Gastroesophageal sphincter (tissue), 4 donors: ENCODE measurements at places on chromosomes 3 and 15.

DNA sequence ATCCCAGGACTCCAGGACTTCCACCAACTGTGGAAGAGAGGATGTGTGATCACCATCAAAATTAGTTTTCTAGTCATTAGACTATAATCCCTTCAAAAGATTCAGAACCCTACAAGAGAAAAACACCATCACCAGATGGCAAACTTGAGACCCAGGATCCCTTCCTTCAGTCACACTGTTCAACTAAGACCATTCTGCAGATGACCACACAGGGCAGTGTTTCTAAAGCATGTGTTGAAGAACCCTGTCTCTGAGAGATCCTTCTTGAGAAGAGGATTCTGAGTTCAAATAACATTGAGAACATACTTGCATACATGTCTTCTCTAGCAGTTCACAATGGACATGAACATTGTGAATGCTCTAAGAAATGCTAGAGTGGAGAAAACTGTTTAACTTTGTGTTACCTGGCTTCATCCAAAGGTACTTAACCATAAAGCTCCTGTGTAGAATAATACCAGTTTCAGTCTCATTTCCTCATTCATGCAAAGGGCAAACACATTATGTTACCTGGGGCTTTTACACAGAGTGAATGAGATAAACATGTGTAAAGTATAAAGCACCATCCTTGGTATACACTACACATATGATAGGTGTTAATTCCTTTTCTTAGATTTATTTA, 2.4 kb upstream of the ADGRG7 start:
- ATAC-seq = no peak

- no peak for ATAC-seq
These were observed 39.2 kb upstream of the NMNAT3 start for GRCh38 chr3:139716908-139717485.

GRCh38 chr3:111032677-111033076, 38.9 kb upstream of the NECTIN3 start:
- ATAC-seq = no peak

DNA sequence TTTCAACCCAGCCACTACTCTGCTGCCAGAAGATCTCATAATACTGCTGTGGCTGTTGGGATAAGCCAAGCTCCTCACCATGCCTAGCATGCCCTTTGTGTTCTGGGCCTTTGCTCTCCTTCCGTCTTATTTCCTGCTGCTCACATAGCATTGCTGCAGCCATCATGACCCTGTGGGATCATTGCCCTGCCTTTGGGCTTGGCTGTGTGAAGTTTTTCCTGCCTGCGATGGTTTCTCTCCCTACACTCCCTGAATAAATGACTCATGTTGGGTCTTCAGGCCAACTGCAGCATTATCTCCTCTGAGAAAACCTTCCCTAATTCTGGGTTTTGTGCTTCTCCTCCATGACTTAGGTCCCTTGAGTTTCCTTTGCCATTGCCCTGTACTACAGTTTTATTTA, 20.8 kb upstream of the TRA2B start:
- no peak for ATAC-seq

- no peak for ATAC-seq
These were observed 539.5 kb downstream of the NAALADL2 start for GRCh38 chr3:175398676-175399075.

- peak; percentile 87 for ATAC-seq
These were observed 45.5 kb downstream of the PPM1L start for GRCh38 chr3:160801386-160802118.

DNA sequence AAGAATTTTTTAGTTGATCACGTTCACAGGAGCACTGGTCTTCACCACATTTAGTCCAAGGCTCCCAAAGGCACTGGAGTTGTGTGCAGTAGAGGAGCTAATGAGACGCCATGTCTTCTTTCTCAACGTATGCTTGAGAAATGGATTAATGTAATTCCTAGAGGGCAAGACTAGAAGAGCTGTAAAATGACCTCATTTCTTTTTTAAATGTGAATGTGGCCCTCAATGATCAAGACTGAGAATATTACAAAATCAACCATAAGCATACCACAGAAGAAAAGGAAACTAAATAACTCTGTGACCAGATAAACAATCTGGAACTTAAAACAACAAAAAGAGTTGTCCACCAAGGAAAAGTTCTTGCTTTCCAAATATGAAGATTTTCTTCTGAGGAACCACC, 112.1 kb upstream of the THBS1 start:
- no peak for ATAC-seq

GRCh38 chr3:141089339-141090152, 38.4 kb downstream of the SPSB4 start:
- no peak for ATAC-seq

GRCh38 chr3:69142090-69142489, 19.7 kb upstream of the LMOD3 start:
- no peak for ATAC-seq
